Heart left ventricle (tissue), 16 donors: ENCODE measurements at places on chromosomes 7 and 10. TPM values are rescaled to one million over a fixed set of nuclear protein-coding genes. Genes with fewer than 3 reads are reported as not detected.
A peak's percentile ranks its signal among the peaks of the same experiment; 100 is the strongest.

DNA sequence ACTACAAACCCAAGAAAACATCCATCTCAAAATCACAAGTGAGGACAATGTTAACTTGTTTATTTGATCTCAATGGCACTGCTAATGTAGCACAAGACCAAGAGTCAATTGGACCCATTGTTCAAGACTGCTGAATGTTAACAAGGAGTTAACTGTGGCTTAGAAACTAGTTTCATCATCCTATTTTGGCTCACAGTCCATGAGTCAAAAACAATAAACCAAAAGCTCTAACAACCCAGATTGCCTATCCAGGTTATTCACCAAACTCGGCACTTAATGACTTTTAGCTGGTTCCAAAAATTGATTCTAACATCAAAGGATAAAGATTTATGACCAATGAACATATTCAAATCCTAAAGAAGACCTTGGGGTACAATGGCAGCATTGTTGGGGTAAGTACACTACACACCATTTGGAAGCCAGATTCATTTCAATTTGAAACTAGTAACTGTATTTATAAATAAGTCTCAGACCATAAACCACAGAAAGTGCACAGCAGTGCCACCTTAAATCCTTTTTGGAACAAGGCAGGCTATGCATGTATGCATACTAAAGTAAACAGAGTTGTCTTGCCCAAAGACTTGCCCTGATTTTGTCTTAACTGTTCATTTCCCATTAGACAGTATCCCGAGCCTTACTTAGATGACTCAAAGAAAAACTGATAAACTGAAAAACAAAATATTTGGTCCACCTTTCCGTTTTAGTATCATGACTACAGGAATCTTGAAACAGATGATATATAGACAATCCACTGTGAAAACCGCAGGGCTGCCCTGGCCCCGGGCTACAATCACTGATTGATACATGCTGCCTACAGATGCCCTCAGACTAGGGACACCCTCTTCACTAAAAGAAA lies 84.5 kb downstream of the SRPK2 start:
- no peak overlapping the region for H3K27ac ChIP-seq
- DNase-seq: no peak
- no peaks in the 10 kb centered on the region for H3K36me3 ChIP-seq
- H3K27me3 ChIP-seq: no peaks in the 10 kb centered on the region
- H3K4me3 ChIP-seq: no peak overlapping the region

GRCh38 chr10:131920693-131921092 lies 19.9 kb downstream of the PPP2R2D start:
- DNase-seq: no peak
- H3K4me1 ChIP-seq: peaks cover 43% of the 10 kb centered on the region

DNA sequence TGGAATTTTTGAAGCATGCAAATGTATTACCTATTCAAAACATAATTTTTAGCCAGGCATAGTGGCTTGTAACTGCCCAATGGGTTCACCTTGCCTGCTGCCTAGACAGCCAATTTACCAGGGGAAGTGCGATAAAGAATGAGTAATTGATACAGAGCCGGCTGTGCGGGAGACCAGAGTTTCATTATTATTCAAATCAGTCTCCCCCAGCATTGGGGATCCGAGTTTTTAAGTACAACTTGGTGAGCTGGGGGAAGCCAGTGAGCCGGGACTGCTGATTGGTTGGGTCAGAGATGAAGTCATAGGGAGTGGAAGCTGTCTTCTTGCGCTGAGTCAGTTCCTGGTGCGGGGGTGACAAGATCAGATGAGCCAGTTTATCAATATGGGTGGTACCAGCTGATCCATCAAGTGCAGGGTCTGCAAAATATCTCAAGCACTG lies 29.1 kb upstream of the NRBF2 start:
- DNase-seq: no peak
- no peaks in the 10 kb centered on the region for H3K36me3 ChIP-seq
- H3K27ac ChIP-seq: no peak overlapping the region
- no peaks in the 10 kb centered on the region for H3K27me3 ChIP-seq
- H3K4me3 ChIP-seq: no peak overlapping the region
- peaks cover 22% of the 10 kb centered on the region for H3K4me1 ChIP-seq

DNA sequence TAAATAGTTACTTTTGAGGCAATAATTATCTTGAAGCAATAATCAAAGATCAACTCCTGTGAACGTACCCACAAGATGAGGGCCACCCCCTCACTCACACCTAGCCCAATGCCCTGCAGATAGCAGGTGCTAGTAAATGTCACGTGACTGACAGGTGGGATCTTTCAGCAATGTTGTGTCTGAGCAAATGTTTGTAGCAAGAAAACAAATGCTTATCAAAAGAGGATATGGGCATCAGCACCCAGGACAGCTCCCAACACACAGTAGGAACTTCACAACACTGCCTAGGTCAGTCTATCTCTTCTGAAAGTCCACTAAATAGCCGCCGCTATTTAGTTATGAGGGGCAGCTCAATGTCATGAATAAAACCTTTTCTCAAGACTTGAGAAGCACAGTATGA lies 120.8 kb upstream of the PDLIM1 start:
- peak overlapping the region; percentile 98 for H3K27ac ChIP-seq
- peaks cover 40% of the 10 kb centered on the region for H3K4me1 ChIP-seq
- no peaks in the 10 kb centered on the region for H3K27me3 ChIP-seq
- DNase-seq: no peak
- peak overlapping the region; percentile 54 for H3K4me3 ChIP-seq

GRCh38 chr7:30977896-30978564 lies 14.3 kb downstream of the GHRHR start:
- H3K4me3 ChIP-seq: no peak overlapping the region
- no peaks in the 10 kb centered on the region for H3K36me3 ChIP-seq
- H3K4me1 ChIP-seq: no peaks in the 10 kb centered on the region
- DNase-seq: peak; percentile 52
- no peak overlapping the region for H3K27ac ChIP-seq

DNA sequence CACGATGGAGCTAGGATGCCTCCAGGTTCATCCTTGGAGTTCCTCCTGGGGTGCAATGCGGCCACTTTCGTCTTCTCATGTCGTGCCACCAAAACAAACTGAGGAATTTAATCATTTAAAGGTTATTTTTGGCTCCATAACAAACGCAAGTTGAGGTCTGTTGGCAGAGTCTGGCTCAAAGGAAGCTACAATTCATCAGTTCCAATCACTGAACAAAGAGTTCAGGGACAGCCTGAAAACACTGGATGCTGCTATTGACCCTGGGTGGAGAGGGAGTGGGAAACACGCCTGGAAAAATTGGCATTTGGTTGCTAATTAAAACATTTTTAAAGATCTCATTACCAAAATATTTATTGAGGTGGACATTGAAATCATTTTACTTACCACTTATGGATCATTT lies 11.4 kb upstream of the MGMT start:
- no peaks in the 10 kb centered on the region for H3K4me1 ChIP-seq
- H3K4me3 ChIP-seq: no peak overlapping the region
- H3K36me3 ChIP-seq: no peaks in the 10 kb centered on the region
- H3K27me3 ChIP-seq: no peaks in the 10 kb centered on the region

The NXPH1 gene
- not detected for polyA plus RNA-seq

The GPNMB gene
- 97.5 TPM for polyA plus RNA-seq

- no peak for DNase-seq
- H3K27me3 ChIP-seq: no peaks in the 10 kb centered on the region
- no peak overlapping the region for H3K4me3 ChIP-seq
These were observed 41.6 kb downstream of the BICC1 start for GRCh38 chr10:58554316-58554715.

GRCh38 chr10:131047501-131047900 lies 264.0 kb downstream of the TCERG1L start:
- no peak overlapping the region for H3K4me3 ChIP-seq
- no peaks in the 10 kb centered on the region for H3K36me3 ChIP-seq
- H3K27me3 ChIP-seq: peaks cover 18% of the 10 kb centered on the region
- DNase-seq: no peak
- no peak overlapping the region for H3K27ac ChIP-seq

DNA sequence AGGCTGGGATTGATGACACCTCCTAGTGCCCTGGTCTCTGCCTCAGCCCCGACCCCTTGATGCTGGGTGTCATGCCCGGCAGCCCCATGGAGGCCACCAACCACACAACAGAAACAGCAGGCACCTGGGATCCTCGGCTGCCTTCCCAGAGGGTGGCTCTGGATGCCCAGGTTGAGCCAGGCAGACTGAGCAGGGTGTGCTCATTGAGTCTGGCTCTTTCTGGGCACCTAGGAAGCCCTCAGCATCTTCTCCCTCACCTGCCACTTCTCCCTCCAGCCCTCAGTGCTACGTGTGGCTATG lies 484.5 kb upstream of the MGMT start:
- no peak for DNase-seq
- no peaks in the 10 kb centered on the region for H3K36me3 ChIP-seq
- no peak overlapping the region for H3K4me3 ChIP-seq
- no peaks in the 10 kb centered on the region for H3K4me1 ChIP-seq
- no peak overlapping the region for H3K27ac ChIP-seq
- no peaks in the 10 kb centered on the region for H3K27me3 ChIP-seq

The RBM20 gene
- 53.5 TPM for polyA plus RNA-seq

DNA sequence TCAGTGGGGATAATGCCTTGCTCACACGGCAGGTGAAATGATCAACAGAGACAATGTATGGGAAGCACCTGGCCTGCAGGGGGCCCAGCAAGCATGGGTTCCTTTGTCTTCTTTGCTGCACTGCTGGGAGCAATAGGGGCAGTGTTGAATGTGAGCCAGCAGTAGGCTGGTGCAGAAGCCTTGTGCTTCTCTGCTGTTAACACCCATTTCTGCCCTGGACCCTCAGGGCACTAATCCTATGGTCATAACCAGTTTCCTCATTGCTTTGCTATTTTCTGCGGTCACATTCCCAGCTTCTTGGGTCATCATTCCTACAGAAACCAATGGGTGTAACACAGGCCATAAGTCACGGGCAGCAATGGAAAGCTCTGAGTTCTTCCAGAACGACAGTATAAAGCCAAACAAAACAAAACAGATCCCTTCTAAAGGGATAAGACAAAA lies 10.9 kb upstream of the LGI1 start:
- peaks cover 1% of the 10 kb centered on the region for H3K4me1 ChIP-seq
- no peak overlapping the region for H3K4me3 ChIP-seq
- no peak for DNase-seq
- no peaks in the 10 kb centered on the region for H3K27me3 ChIP-seq
- no peaks in the 10 kb centered on the region for H3K36me3 ChIP-seq

The SUN3 gene
- polyA plus RNA-seq: not detected

- H3K4me1 ChIP-seq: peaks cover 4% of the 10 kb centered on the region
- no peak overlapping the region for H3K4me3 ChIP-seq
- no peaks in the 10 kb centered on the region for H3K27me3 ChIP-seq
- no peaks in the 10 kb centered on the region for H3K36me3 ChIP-seq
- H3K27ac ChIP-seq: peak overlapping the region; percentile 40
These were observed 26.0 kb upstream of the ITGA8 start for GRCh38 chr10:15745751-15746150.

- no peak overlapping the region for H3K4me3 ChIP-seq
- DNase-seq: no peak
- no peaks in the 10 kb centered on the region for H3K36me3 ChIP-seq
- no peak overlapping the region for H3K27ac ChIP-seq
- peaks cover 72% of the 10 kb centered on the region for H3K27me3 ChIP-seq
These were observed 2.7 kb upstream of the FEZF1 start for GRCh38 chr7:122307228-122307621.

The HYAL4 gene
- not detected for polyA plus RNA-seq

The CRPPA gene
- polyA plus RNA-seq: 0.98 TPM

GRCh38 chr7:82975811-82976468 lies 186.7 kb downstream of the PCLO start:
- no peak for DNase-seq
- H3K4me1 ChIP-seq: no peaks in the 10 kb centered on the region
- no peak overlapping the region for H3K27ac ChIP-seq
- H3K27me3 ChIP-seq: no peaks in the 10 kb centered on the region
- H3K36me3 ChIP-seq: no peaks in the 10 kb centered on the region

The RAB19 gene
- polyA plus RNA-seq: not detected
